ENCODE measurements at places on chromosomes 2 and 18.

DNA sequence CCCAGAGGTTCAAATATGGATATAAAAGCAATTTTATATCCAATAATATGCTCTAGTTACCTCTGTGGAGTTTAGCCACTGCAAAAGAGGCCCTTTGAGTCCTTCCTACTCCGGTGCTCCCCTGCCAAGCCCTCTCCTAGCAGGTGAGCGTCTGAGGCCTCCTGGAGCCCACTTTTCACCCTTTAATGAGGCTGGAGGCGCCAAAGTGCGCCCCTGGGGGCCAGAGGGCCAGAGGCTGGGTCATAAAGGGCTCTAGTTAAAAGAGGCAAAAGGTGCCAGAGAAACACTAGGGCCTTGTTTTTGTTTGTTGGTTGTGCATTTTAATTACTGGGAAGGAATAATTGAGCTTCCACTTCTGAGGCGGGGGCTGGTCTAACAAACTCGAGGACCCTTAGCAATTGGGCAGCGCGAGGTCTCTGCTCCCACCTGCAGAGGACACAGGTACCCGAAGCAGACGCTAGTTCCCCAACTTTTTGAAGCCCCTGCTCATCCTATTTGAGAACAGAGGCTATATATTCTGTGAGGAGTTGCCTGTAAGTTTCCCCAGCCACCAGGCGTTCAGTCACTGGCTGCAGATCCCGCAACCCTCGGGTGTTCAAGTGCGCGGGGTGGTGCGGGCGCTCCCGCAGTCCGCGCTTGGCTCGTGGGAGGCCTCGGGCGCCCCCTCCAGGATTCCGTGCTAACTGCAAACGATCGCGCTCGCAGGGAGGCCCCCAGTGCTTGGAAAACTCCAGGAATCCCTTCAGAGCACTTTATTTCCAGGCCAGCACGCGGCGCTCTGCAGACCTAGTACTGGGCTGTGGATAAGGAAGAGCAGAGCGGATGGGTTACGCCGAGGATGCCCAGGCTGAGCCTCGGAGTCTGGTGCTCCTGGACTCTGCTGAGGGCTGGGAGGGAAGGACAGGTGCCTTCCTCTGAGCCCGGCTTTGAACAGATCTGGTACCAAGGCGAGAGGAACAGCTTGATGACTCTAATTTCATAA lies 14.1 kb downstream of the MSGN1 start:
- peak; percentile 29 for DNase-seq

DNA sequence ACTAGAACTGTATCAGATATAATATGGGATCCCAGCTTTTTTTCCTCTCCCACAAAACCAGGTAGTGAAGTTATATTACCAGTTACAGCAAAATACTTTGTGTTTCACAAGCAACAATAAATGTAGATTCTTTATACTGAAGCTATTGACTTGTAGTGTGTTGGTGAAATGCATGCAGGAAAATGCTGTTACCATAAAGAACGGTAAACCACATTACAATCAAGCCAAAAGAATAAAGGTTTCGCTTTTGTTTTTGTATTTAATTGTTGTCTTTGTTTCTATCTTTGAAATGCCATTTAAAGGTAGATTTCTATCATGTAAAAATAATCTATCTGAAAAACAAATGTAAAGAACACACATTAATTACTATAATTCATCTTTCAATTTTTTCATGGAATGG lies 77.7 kb upstream of the CSRNP3 start:
- DNase-seq, result no peak

DNA sequence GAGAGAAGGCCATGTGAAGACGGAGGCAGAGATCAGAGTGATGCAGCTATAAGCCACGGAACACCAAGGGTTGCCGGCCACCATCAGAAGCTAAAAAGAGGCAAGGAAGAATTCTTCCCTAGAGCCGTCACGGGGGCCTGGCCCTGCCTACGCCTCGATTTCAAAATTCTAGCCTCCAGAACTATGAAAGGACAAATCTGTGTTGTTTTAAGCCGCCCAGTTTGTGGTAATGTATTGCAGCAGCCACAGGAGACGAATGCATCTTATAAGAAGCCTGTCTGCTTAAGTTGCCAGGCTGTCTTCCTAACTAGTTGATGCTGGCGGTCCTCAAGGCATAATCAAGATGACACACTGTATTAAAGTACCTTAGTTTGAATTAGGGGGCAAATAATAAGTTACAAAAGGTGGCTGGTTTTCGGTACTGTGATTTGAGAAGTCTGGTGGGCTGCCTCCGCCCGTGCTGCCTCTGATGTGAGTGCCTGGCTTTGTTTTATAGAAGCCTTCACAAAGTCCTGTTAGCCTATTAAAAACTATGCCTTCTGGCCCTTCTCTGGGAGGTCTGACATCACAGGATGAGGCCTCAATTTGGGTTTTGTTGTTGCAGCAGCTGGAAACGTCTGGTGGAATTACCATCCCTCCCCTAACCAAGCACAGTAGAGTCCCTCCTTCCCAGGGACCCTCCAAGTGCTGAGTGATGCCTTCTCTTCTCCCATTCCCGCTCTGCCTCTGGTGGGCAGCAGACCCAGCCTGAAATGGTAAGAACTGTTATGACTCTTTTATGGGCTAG lies 53.6 kb downstream of the SRD5A2 start:
- no peak for DNase-seq

DNA sequence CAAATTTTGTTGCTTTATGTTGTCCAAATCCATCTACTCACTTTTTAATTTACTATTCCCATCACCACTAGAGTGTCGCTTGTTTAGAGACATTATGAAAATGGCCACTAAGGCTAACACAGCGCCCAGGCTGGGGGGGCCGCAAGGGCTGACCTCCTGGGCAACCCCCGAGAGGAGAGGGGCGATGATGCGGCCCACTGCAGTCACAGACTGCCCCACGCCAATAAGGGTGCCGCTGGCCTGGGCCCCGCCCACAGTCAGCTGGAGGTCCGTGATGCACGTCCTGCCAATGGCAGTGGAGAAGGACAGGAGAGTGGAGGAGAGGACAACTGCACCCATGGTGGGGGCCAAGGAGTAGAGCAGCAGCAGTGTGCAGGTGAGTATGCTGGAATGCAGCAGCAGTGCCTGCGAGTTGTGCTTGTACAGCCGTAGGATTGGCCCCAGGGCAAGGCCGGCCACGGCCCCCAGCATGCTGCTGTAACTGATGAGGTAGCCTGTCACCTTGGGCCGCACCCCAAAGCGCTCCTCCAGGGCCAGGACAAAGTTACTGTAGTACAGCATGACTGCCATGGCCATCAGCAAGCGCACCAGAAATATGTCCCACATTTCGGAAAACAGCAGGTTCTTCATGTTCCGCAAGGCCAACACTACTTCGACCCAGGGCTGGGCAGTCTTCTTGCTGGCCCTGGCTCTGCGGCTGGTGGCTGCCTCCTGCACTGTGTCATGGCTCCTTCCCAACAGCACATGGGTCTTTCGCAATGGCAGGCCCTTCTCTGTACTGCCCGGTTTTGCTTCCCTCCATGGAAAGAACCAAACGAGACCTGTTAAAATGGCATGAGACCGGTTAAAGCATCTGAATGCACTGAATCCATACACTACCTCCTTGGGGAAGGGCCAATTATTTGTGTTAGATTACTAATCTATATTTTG lies 43.2 kb upstream of the TMEM182 start:
- DNase-seq, result no peak

- no peak for DNase-seq
Observed at GRCh38 chr2:183868707-183869106, 729.6 kb upstream of the ZNF804A start.

- DNase-seq, result no peak
Observed at GRCh38 chr2:55395724-55396605, 23.7 kb downstream of the CCDC88A start.

DNA sequence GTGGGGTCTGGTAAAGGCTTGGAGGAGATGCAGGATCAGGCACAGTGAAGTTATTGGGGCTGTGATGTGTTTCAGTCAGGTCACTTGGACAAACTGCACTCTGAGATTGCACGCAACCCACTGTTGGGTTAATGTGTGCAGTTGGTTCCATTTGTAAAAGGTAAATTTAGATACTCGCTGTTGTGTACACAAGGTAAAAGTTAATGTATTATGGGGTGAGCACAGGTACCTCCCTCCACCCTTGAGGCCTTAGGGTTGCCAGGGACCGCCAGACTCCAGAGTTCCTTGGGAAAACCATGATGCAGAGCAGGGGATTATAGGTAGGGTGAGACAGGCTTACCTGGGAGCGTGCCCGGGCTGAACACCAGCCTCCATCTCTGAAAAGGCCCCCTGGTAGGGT lies 20.1 kb downstream of the IMPA2 start:
- DNase-seq, result no peak

- DNase-seq, result no peak
Observed at GRCh38 chr2:240713071-240713927, 21.6 kb downstream of the AQP12A start.

DNA sequence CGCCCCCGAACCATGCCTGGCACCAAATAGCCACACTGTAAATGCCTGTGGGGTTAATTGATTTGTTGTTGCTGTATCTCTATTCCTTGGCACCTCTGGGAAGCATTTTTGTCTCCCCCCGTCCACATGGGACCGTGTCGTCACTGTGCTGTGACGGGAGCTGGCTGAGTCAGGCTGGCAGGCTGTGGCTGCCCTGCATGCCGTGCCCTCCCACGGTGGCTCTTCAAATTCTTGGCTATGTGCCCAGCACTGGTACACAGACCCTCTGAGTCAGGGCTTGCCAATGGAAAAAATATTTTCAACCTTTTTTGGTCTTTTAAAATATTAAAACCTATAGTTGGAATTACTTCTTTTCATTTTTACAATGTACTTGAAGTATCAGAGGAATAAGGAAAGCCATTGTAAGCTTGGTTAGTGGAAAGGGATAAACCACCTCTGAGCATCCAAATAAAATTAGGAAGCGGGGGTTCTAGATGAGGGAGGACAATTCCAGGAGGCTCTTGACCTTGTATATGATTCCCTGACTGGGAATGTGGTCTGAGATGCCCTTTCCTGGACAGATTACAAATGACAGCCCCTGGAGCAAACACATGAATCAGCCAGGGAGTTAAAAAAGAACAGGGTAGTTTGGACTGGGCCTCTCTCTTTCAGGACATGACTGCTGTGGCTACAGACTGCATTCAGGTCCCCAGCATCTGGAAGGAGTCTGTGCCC lies 59.4 kb downstream of the DGKD start:
- no peak for DNase-seq

All from activated CD4-positive, alpha-beta T cell treated with anti-CD3 and anti-CD28 coated beads, Interleukin-2, amount 50 U/mL, for 16 hours (primary cell).